ENCODE measurements at places on chromosomes 4 and X.
A peak's percentile ranks its signal among the peaks of the same experiment; 100 is the strongest.

- DNase-seq: no peak
Measured at GRCh38 chrX:84223261-84223660, 35.3 kb upstream of the RPS6KA6 start.

DNA sequence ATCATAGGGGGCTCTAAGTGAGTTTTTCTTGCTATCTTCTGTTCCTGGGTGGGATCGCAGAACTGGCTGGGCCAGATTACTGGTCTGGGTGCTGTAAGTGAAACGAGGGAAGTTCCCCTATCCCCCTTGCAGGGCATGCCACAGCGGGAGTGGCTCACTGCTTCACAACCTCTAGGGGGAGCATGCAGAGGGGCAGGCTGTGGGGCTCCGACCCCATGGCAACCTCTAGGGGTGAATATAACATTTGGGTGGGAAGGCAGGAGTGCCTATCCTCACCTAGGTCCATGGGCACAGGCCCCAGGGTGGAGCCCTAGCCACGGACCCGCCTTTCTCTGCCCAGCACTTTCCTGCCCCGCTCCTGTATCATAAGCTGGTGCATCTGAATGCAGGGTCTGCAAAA is 1.7 kb upstream of the RRAGB start:
- DNase-seq: no peak

GRCh38 chr4:41436419-41436818 is 101.5 kb upstream of the LIMCH1 start:
- no peak for DNase-seq

DNA sequence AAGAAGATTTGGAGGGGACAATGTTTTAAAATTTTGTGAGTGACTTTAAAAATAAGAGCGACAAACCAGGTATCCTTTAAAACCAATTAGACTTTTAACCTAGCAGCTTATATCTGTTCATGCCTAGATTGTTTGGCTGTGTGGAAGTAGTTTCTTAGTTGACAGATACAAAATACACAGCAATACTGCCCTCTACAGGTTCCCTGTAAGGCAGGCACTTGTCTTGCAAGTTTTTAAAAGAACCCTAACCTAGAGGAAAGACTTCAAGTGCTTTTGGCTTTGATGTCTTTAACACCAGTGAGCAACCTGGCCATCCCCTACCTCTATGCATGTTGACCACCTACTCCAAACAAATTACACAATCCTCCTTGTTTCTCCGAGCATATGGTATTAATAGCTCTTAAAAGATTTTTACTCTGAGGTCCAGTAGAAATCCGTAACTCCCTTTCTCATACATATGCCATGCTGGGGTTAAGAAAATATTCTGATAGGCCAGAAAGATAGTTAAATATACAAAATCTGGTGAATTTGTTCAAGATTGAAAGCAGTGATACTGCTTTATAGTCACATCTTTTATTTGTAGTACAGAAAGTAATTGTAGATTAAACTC is 273.0 kb downstream of the ARHGAP24 start:
- no peak for DNase-seq

GRCh38 chr4:163598028-163598427 is 103.5 kb downstream of the TMA16 start:
- no peak for DNase-seq

DNA sequence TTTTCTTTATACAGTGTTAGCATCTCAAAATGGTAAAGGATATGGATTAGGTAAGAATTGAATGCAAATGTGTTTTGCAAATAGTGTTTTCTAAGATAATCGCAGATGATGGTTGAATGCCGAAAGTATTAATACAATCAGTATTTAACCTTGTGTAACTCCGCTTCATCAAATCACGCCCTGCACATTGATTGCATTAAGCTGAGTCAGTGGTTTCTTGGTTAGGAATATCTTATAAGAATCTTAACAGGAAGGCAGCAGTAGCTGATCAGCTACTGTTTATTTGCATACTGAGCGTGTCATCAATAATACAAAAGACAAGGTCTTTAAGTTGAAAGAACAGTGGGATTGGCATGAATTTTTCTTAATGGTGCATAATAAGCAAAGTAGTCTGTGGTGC is 545.4 kb downstream of the RPA4 start:
- DNase-seq: no peak

GRCh38 chrX:139882299-139882698 is 50.6 kb downstream of the ATP11C start:
- no peak for DNase-seq

GRCh38 chr4:121094297-121094966 is 22.1 kb upstream of the NDNF start:
- no peak for DNase-seq

- DNase-seq: no peak
Measured at GRCh38 chrX:81237516-81237915, 35.6 kb downstream of the SH3BGRL start.

GRCh38 chrX:22467571-22467970 is 194.9 kb downstream of the CBLL2 start:
- DNase-seq: no peak

DNA sequence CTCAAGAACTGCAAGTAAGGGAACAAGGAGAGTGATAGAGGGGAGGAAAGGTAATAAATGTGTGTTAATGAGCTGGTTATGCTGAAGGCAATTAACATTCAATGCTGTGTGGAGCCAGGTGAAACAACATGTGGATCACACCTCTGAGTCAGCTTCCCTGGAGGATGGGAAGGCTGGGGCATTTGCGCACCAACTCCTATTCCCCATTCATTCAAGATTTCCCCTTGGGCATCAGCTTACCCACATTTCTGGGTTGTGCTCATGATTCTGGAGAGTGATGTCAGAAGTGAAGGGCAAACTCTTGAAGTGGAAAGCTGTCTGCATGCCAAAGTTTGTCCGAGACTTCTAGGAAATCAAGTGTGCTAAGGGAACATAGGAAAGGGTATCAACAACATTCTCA is 461.4 kb downstream of the MID1IP1 start:
- no peak for DNase-seq

- DNase-seq: no peak
Measured at GRCh38 chr4:149531861-149532260, 283.8 kb downstream of the IQCM start.

DNA sequence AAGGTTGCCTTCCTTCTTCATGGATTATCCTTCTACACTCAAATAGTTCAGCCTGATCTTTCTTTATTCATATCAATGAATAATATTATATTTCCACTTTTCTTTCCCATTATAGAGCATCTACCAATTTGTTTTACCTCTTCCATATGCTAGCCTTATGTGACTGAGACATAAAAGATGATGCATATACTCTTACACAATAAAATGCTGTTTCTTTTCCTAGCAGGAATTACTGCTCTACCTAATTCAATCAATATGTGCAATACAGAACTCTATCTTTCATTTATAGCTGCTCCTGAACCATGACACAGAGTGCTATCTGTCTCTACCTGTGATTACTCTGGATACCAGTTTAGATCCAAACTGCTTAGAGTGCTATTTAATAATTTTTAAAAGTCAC is 2334.0 kb downstream of the PCDH7 start:
- no peak for DNase-seq

- DNase-seq: no peak
Measured at GRCh38 chr4:40281913-40282312, 53.2 kb upstream of the CHRNA9 start.

DNA sequence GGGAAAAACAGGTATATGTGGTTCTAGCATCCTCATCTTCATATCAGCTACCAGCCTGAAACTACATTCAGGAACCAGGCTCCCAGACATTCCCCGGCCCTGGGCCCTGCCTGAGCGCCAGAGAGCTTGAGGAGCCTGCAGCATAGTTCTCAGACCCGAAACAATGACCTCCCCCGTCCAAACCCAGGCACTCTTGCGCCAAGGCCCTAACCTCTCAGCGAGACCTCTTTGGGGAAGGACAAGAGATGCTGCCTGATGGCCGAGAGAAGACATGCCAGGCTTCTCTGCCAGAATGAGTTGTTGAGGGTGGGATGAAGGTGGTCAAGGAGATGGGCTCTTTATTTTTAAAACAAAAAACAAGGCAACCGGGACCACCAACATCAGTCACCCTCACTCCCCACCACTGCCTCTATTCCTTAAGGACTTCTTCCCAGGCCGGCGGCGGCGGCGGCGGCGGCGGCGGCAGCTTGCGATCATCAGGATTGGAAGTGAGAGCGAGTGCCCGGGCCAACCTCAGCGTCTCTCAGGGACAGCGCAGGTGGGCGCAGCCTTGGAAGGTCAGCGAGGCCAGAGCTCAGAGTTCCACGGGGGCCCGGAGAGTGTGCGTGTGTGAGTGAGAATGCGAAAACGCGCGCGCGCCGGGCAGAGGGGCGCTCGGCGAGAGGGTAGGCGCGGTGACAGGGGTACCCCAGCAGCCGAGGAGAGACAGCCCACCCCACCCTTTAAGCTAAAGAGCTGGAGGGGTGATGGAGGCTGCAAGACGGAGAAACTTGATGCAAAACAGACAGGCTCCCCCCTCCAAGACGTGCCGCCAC is 601 bp downstream of the INPP4B start:
- peak; percentile 1 for DNase-seq

DNA sequence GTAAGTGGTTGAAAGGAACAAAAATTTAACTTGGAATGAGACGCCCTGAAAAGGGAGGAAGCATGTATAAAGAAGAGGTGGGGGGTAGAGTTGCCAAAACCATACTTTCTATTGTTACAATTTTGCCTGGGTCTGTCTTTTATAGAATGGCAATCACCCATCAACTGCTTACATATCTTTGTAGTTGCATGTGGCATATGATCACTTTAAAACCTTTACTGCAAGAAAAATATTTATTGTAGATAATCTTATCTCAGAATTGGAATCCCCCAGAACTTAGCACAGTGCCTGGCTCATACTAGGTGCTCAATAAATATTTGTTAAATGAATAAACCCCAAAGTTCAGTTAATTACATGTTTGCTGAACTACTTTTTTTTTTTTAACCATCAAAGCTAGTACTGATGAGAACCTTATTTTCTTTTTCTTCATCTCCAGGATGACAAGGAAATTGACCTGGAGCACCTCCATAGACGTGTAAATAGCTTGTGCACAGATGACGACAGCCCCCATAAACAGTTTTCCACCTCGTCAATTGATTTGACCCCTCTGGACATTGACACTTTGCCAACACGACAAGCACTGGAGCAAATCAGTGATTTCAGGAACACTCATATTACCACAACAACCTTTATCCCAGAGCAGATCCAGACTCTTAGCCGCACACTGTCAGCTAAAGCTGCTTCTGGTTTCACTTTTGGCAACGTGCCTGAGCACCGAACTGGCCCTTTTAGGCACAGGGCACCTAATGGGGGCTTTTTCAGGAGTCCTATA is 56.7 kb upstream of the ATOH1 start:
- DNase-seq: no peak

DNA sequence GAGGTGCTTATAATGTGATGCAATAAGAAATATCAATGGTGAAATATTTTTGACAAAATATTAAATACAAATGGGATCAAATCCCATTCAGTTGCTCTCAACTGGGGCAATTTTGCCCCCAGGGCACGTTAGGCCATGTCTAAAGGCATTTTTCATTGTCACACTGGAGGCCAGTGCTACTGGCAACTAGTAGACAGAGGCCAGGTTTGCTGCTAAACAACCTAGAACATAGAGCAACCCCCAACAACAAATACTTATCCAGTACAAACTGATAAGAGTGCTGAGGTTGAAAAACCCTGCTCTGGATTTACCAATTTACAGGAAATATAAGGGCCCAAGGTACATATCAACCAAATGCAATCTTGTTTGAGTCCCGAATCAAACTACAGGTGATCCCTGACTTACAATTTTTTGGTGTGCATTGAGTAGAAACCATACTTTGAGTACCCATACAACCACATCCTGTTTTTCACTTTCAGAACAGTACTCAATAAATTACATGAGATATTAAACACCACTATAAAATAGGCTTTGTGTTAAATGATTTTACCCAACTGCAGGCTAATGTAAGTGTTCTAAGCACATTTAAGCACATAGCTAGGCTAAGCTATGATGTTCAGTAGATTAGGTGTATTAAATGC is 237.5 kb downstream of the HNRNPD start:
- no peak for DNase-seq

DNA sequence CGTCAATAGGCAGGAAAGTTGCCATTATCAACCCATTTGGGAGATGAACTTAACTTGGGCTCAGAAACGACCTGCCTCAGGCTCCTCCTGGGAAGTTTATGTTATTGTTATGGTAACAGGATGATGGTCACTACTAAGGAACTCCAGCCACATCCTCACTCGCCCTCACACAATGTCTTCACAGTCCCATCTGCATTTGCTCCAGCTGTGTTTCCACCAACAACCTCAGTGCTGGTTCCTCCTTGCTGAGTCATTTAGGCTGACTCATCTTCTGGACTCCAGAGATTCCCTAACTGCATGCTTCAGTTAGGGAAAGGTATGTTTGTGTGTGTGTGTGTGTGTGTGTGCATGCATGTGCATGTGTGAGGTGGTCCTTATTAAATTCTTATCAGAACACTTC is 293.4 kb upstream of the BOD1L1 start:
- no peak for DNase-seq

DNA sequence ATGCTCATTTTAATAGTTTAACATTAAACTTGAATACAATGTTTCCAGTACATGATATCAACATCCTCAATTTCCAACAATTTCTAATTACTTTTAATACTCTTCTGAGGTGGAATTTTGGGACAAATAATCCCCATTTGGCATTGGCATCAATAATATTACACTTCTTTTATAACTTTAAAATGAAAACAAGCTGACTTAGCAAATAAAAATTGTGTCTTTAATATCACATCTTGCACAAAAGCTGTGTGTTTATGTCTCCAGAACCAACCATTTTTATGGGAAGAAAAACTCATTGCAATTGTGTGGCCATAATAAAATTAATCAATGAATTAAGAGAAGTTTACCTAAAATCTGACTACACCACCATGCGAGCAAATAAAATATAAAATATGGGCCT is 2552.6 kb downstream of the PCDH7 start:
- no peak for DNase-seq

DNA sequence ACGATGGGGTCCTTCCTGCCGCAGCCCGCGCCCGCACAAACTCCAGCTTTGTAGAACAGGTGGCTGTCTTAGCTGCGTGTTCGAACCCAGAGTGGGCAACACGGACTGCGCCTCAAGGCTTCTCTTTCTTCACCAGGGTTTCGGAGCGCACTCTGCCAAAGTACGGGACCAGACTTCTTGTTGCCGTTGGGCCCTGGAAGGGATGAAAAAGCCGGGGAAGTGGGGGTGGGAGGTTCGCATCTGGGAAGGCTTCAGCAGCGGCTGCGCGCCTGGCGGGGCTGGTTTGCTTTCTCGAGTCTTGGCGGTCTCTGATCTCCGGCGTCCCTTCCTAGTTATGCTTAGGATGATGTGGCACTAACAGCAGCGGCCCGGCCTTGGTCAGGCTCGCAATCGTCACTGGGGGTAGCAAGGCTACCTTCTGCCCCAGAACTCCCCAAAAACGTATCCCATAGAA is 673 bp downstream of the PARM1 start:
- DNase-seq: no peak

- no peak for DNase-seq
Measured at GRCh38 chr4:4859799-4860599, 534 bp downstream of the MSX1 start.

- no peak for DNase-seq
Measured at GRCh38 chrX:140918398-140919038, 83.9 kb upstream of the SPANXB1 start.

GRCh38 chrX:47497271-47497888 is 14.4 kb upstream of the ZNF41 start:
- no peak for DNase-seq

All from stimulated activated CD4-positive, alpha-beta T cell treated with anti-CD3 and anti-CD28 coated beads, Interleukin-1b, Interleukin-23, amount 100 ng/mL, for 24 hours (primary cell).